ENCODE measurements at places on chromosomes 16 and 17. TPM values are rescaled to one million over a fixed set of nuclear protein-coding genes. Genes with fewer than 3 reads are reported as not detected.

The LGALS9C gene
- total RNA-seq: 2.7 TPM

The RILP gene
- total RNA-seq: 24.3 TPM

The STAC2 gene
- 0.56 TPM for total RNA-seq

The KRT26 gene
- not detected for total RNA-seq

The UTS2R gene
- total RNA-seq: 3.1 TPM

The GPR139 gene
- total RNA-seq: not detected

The MGAT5B gene
- 0.92 TPM for total RNA-seq

The ZFP3 gene
- total RNA-seq: 6.4 TPM

The GPR179 gene
- 0.03 TPM for total RNA-seq

The CDYL2 gene
- 25.6 TPM for total RNA-seq

The BAIAP3 gene
- total RNA-seq: 5.0 TPM

The OR3A2 gene
- 0.30 TPM for total RNA-seq

The B3GNT9 gene
- 6.1 TPM for total RNA-seq

The CLEC3A gene
- total RNA-seq: not detected

The CCT6B gene
- 7.6 TPM for total RNA-seq

The NPIPA2 gene
- total RNA-seq: 4.0 TPM

The SDK2 gene
- 15.8 TPM for total RNA-seq

The QPRT gene
- total RNA-seq: 15.0 TPM

The ZNF423 gene
- 7.0 TPM for total RNA-seq

The KRT39 gene
- total RNA-seq: not detected

The TEKT5 gene
- 1.2 TPM for total RNA-seq

The CRHR1 gene
- not detected for total RNA-seq

The CSH1 gene
- not detected for total RNA-seq

The CDRT15 gene
- not detected for total RNA-seq

The STUB1 gene
- 68.9 TPM for total RNA-seq

The NARF gene
- total RNA-seq: 90.7 TPM

The TTC19 gene
- total RNA-seq: 59.9 TPM

The BIRC5 gene
- 3.0 TPM for total RNA-seq

The SLC5A2 gene
- total RNA-seq: not detected

The VAT1L gene
- total RNA-seq: not detected

The TNP2 gene
- total RNA-seq: not detected

The FAM234A gene
- 46.0 TPM for total RNA-seq

The SLC26A11 gene
- 29.3 TPM for total RNA-seq

All from spleen (tissue), 13 donors.